Stromal cell of bone marrow (primary cell): ENCODE measurements at places on chromosomes 4 and X.

- no peak for DNase-seq
These were observed 192.4 kb downstream of the STPG2 start for GRCh38 chr4:97950836-97951235.

DNA sequence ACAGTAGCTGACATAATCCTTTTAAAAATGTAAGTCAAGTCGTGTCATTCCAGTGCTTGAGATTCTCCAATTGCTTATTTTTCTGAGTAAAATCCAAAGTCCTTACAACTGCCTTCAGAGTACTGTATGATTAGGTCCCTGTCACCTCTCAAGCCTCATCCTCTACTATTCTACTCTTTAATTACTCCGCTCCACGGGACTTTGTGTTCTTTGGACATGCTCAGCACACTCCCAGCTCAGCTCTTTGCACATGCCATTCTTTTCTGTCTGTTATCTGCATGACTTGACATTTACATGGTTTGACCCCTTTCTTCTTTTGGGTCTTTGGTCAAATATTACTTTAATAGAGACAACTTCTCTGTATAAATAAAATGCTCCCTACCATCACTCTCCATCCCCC, 15.1 kb downstream of the FAM47E start:
- no peak for DNase-seq

GRCh38 chr4:139975830-139976272, 178.1 kb downstream of the MAML3 start:
- peak; percentile 9 for DNase-seq

DNA sequence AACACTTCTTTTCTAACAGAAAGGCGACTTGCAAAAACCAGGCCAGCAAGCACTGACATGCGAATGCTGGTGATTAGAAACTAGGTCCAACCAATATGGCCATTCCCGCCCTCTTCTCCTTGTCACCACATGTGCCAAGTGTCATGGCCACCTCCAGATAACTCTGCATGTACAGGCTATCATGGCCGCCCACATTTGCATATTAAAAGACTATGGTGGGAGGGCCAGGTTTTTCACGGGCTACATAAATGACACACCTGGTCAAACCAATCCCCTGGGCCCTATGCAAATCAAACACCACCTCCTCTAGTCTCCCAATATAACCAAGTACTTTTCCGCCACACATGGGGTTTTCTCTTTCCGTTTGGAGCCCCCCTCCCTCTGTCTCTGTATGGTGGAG, 40.1 kb downstream of the NUDT11 start:
- no peak for DNase-seq

DNA sequence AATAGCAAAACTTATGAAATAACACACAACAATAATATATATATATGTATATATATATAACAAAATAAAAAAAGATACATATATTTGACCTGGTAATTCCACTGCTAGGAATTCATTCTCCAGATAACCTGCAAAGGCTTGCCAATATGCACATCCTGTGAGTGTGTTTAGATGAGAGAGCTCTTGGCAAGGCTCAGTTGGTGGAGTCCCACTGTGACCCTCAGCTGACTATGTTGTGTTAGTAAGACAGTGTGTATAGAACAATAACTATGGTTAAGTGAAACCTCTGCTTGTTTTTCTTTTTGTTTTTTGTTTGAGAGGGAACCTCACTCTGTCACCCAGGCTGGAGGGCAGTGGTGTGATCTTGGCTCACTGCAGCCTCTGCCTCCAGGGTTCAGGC, 39.5 kb upstream of the RBMX start:
- DNase-seq: no peak

GRCh38 chr4:7015383-7016035, 27.7 kb upstream of the TADA2B start:
- no peak for DNase-seq

GRCh38 chrX:111308039-111308438, 37.8 kb upstream of the CAPN6 start:
- no peak for DNase-seq

DNA sequence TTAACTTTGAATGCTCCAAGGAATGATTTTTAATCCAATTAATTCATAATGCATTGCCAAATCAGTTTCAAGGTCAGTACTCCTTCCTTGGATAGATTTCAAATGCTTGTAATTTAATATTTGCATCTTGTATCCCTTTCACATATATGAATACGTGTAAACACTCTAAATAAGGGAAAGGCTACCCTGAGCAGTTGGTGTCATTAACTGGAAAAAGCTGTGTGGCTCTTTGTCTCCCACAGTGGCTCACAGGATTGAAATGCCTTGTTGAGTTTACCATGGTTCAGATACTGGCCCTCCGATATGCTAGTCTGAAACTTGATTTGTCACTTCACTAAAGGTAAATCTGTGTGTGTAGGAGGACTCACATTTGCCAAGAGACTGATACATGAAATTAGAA, 16.7 kb upstream of the ACOT9 start:
- no peak for DNase-seq

DNA sequence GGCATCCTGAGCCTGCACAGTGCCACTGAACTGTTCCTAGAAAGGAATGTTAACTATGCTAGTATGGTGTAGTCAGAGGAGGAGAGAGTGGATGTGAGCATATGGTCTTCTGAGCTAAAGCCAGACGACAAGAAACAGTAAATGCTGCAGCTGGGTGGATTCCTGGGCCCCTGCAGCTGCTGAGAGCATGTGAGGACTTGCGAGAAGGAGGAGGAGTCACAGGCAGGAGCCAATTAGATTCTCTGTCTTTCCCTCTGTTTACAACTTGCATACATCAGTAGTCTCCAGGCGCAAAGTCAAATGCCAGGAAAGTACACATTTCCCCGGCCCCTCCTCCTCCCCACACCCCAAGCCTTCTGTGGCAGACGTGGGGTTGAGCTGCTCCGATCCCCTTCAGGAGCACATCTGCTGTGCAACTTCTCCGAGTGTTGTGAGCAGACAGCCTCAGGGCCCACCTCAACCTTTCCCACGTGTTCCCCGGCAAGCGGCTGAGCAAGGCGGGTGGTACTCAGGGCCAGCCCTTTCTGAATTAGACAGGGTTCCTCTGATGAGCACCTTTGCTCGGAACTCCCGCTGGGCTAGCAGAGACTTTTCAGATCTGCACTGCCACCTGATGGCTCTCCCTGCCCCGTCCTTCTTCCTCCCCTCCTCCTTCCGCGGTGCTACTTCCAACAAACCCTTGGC, 108.7 kb upstream of the ATP6AP2 start:
- DNase-seq: no peak

DNA sequence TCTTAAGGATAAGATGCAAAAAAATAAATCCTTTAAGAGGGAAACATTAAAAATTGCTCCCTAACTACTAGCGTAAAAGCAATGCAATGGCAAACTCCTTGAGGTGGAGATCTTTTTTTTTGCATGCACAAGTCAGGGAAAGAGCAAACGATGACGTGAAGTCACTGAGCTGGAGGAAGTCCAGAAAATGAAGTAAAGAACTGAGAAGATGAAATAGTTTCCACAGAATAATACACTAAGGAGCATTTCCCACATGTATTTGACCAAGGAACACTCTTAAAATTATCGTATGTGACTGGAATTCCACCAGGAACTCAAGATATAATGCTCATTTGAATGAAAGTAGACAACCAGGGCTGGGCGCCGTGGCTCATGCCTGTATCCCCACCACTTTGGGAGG, 21.0 kb upstream of the DOCK11 start:
- DNase-seq: peak; percentile 12

- DNase-seq: no peak
These were observed 6.8 kb upstream of the FGF2 start for GRCh38 chr4:122819708-122820449.

- DNase-seq: no peak
These were observed 176.3 kb downstream of the RPA4 start for GRCh38 chrX:97060020-97060419.

DNA sequence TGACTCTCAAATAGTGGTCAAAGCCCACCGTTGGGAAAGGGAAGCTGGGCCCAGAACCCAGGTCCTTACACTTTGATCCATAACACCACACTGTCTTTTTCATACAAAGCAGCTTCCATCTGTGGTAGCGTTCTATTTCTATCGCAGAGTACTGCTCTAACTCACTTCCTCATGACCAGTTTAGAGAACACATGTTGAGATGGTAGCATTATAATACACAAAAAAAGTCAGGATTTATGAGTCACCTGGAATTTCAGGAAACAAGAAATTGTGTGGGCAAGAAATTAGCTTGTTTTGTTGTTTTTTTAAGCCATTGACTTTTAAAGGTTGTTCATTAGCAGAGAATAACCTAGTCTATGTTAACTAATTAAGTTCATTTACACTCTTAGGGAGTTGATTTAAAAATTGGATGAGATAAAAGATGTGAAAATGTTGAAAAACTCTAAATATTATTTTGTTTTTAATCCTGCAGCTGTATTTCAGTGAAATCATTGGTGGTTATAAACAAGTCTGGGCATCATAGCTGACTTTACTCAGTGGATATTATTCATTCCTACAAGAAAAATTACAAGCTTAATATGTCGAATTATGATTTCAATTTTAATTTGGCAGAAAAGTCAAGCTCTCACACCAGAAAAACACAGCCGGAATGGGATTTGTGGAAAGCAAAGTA, 1011.1 kb upstream of the HS3ST1 start:
- DNase-seq: no peak

GRCh38 chr4:3285558-3286334, 7.1 kb upstream of the RGS12 start:
- peak; percentile 32 for DNase-seq

- DNase-seq: peak; percentile 31
These were observed 113.4 kb downstream of the BCOR start for GRCh38 chrX:39984191-39984956.

- DNase-seq: peak; percentile 96
These were observed 28.5 kb upstream of the FGF2 start for GRCh38 chr4:122798101-122798500.

DNA sequence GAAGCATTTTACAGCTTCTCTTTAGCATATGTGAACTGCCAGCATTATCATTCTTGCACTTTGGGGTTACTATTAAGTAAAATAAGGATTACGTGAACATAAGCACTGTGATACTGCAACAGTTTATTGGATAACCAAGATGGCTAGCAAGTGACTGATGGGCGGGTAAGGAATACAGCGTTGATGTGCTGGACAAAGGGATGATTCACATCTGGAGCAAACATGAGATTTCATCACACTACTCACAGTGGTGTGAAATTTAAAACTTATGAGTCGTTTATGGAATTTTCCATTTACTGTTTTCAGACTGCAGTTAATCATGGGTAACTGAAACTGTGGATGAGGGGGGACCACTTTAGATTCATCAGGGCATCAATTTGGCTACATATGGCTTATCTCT, 16.0 kb downstream of the NBDY start:
- DNase-seq: peak; percentile 63

GRCh38 chr4:84901740-84902281, 64.7 kb downstream of the WDFY3 start:
- DNase-seq: no peak

DNA sequence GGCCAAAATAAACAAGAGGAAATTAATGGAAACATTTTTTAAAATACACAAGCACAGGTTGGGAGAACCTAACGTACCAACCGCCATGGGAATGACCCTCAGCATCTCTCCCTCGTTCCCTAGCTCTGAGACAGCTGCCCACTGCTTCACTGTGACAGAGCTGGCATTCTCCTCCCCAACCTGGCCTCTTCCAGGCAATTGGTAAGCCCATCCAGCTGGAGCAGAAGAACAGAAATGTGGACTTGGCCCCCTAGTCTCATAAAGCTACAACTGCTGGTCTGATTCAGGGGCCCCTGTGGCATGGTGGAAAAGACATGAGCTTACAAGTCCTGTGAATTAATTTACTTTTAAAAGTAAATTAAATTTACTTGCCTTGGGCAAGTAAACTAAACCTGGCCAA, 245.1 kb downstream of the PTTG2 start:
- no peak for DNase-seq

GRCh38 chr4:6764976-6765620, 17.4 kb upstream of the KIAA0232 start:
- no peak for DNase-seq

DNA sequence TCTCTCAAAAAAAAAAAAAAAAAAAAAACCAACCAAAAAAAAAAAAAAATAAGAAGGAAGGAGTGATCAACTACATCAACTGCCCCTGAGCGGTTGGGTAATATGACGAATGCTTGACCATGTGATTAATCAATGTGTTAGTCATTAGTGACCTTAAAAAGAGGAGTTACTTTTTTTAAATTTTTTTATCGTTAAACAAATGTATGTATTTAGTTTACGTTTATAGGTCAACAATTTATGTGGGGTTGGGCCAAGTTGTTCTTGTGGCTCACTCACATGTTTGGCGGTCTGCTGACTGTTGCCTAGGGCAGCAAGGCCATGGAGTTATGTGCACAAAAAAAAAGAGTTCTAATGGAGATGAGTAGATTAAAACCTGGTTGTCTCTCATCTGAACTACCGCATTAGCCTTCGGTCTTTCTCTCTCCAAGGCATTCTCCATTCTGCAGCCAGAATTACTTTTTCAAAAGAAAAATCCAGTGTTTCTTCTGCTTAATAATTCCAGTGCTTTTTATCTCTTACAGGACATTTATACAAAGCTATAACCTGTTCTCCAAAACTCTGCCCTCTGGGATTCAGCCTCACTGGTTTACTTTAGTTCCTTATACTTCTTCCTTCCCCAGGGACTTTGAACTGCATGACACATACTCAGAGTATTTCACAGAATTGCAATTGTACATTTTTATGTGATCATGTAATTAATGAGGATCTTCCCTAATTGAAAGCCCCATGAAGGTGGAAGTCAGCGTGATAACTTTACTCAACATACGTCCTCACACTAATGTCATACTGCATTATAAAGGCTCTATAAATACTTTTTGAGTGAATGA, 505.5 kb downstream of the ANKRD50 start:
- DNase-seq: no peak

DNA sequence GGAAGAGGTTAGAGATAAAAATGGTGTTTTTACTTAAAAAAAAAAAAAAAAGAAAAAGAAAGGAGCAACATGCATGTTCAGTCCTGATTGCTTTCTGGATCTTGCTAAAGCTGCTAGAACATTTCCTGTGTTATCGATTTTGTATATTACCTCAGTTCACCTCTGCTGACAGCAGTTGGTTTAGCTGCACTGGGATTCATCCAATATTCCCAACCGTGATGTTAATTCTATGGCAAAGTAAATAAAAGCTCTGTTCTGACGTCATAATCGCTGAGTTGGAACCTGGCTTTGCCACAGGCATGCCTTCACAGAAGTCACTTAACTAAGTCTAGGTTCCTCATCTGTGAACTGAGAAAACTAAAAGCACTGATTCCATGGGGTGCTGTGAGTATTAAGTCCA, 90.7 kb upstream of the SORBS2 start:
- DNase-seq: no peak

GRCh38 chrX:98077440-98077839, 1193.7 kb downstream of the RPA4 start:
- no peak for DNase-seq

- no peak for DNase-seq
These were observed 768 bp downstream of the MID2 start for GRCh38 chrX:107826238-107827029.

DNA sequence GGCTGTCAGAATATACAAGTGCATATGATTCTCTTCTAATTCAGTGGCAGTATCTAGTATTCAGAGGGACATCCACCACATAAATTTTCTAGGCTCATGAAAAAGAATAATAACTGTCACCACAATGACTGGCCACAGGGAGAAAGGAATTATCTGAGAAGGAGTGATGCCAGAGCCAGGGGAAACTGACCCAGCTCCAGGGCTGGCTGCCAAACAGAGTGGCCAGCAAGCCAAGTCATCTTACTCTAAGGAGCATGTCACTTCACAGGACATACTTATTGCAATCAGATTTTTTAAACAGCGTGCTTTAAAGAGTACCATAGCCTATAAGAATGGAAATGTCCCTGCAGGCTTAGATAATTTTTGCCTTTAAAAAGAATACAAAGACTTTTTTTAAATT, 5.8 kb upstream of the SEPTIN11 start:
- no peak for DNase-seq
